ENCODE measurements at places on chromosomes 12 and 14.
A peak's percentile ranks its signal among the peaks of the same experiment; 100 is the strongest.

DNA sequence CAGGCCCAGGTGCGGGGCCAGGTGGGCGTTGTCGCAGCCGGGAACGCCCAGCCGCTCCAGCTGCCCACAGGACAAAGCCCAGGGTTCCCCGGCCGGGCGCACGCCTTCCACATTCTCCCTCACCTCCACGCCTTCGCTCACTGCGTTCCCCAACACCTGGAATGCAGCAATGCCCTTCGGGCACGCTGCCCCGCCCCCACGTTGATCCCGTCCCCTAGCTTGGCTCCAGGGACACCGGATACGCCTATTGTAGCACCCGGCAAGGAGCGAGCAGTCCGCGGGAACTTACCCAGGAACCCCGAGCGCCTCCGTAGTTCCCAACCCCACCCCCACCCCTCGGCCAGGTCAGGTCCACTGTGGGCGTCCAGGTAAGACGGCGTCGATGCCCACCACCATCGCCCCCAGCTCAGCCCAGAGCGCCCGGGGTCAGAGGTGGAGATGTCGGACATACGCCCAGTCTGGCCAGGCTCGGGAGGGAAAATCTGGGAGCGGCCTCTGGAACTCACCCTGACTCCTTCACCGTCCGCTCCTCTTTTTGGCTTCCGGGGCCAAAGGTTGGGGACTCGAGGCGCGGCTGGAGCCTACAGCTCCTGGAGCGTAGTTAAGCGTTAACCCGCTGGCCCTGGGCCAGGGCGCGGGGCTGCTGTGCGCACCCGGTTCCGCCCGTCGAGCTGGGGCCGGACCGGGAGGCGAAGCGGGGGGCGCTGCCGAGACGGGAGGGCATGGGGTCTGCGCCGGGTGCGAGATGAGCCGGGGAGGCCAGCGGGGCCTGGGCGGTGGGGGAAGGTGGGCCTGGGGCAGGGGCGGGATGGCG is 594 bp upstream of the CEP170B start:
- DNase-seq = no peak

- DNase-seq = no peak
These were observed 10.4 kb upstream of the ENDOU start for GRCh38 chr12:47735649-47736048.

- no peak for DNase-seq
These were observed 34.1 kb upstream of the SMOC1 start for GRCh38 chr14:69845050-69845581.

- no peak for DNase-seq
These were observed 251.9 kb upstream of the ATXN7L3B start for GRCh38 chr12:74285773-74286172.

DNA sequence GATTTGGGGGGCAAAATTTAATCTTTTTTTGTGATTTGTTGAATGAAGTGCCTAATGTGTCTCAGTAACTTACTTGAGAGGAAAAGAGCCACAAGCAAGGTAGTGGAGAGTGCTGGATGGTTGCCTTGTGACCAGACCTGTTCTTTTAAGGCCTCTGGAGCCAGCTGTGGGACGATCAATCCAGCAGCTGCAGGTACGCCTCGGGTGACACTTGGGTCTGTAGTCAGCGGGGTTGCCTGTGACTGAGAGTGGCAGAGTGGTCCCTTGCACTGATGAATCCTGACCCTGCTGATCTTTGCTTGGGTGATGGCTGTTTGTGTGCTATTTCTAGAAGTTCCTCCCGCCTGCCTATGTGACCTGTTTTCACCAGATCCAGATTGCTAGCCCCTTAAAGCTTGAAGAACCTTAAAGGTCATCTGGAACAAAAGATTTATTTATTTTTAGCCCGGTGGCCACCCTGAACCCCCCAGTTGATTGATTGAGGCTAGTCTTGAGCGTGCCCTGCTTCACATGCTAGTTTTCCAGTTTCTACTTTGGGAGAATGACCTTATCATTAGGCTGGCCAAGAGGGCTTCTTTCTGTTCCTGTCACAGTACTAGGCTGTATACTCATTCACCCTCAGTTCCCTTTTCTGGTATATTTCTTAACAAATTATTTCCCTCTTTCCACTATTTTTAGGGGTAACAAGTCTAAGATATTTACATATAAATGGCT is 23.2 kb downstream of the PRKCH start:
- no peak for DNase-seq

- no peak for DNase-seq
These were observed 48.2 kb downstream of the IQSEC3 start for GRCh38 chr12:114626-115211.

GRCh38 chr12:6380141-6381121 is 3.5 kb upstream of the LTBR start:
- no peak for DNase-seq

GRCh38 chr12:43069768-43070221 is 480.2 kb upstream of the PRICKLE1 start:
- DNase-seq = no peak

- peak; percentile 4 for DNase-seq
These were observed 114.6 kb downstream of the PPFIA2 start for GRCh38 chr12:81644503-81644902.

- no peak for DNase-seq
These were observed 7.1 kb downstream of the BCL11B start for GRCh38 chr14:99264691-99265450.

GRCh38 chr12:85996280-85996679 is 122.2 kb downstream of the NTS start:
- no peak for DNase-seq

DNA sequence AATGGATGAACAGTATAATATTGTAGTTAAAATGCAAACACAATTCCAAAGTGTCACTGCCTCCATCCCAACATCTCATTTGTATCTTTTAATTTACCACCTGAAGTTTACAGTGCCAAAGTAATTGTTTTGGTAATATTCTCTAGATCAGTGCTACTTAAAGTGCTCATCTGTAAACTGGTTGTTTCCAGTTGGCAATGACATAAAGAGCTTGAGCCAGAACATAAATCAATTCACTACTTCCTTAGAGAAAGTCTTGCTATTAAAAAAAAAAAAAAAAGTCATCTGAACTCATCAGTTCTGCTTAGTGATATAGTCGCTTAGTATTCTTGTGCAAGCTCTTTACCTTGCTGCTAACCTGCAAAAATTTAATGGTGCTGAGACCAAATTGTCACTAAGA is 16.4 kb downstream of the PLCZ1 start:
- no peak for DNase-seq

DNA sequence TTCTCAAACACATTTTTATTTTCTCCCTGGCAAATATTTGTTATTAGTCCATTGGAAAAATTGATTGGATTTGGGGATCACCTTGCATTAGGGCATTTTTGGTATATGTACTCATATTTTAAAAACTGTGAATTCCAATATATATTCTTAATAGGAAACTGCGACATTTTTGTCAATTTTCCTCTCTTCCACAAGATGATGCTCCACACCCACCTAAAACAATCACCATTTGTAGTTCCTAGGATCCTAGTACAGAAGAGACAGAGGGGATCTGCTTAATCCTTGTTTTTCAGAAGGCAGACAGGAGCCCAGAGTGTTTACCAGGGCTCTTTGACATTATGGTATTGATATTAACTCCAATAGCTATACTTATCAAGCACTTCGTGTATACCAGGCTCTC is 22.8 kb upstream of the OASL start:
- peak; percentile 10 for DNase-seq

DNA sequence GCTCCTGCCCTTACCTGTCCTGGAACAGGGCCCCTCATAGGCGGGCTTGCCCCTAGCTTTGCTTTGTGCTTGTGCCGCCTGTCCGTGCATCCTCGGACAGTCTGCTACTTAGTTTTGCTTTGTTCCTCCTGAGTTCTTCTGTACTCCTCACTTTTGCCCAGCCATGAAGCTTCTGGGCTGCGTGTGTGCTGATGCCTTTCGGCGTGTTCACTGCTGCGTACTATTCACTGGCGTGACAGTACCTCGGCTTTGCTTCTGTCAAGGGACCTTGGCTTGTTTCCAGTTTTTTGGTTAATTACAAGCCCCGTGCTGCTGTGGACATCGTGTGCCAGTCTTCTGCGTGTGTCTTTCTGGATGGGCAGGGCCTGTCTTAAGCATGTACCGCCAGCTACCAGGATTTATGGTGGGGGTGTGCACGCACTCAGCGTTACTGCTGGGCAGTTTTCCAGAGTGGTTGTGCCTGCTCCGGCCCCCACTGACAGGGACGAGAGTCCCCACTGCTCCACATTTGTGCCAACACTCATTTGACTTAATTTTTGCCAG is 2.5 kb downstream of the PACS2 start:
- DNase-seq = no peak

DNA sequence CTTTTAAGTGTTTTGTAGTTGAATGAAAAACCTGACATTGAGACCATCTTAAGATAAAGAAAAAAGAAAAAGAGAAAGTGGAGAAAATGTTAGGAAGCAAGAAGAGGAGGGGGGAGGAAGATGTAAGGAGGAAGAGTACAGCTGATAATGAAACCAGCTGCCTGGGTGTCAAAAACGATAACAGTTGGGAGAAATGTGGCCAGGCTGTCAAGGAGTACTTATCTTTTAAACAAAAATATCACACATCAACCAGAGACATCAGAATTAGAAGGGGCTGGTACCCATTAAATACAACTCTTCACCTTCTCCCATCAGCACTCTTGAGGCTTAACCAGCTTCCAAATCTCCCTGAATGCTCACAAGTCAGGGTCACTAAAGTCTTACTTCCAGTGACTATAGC is 4.5 kb downstream of the SLC11A2 start:
- no peak for DNase-seq

DNA sequence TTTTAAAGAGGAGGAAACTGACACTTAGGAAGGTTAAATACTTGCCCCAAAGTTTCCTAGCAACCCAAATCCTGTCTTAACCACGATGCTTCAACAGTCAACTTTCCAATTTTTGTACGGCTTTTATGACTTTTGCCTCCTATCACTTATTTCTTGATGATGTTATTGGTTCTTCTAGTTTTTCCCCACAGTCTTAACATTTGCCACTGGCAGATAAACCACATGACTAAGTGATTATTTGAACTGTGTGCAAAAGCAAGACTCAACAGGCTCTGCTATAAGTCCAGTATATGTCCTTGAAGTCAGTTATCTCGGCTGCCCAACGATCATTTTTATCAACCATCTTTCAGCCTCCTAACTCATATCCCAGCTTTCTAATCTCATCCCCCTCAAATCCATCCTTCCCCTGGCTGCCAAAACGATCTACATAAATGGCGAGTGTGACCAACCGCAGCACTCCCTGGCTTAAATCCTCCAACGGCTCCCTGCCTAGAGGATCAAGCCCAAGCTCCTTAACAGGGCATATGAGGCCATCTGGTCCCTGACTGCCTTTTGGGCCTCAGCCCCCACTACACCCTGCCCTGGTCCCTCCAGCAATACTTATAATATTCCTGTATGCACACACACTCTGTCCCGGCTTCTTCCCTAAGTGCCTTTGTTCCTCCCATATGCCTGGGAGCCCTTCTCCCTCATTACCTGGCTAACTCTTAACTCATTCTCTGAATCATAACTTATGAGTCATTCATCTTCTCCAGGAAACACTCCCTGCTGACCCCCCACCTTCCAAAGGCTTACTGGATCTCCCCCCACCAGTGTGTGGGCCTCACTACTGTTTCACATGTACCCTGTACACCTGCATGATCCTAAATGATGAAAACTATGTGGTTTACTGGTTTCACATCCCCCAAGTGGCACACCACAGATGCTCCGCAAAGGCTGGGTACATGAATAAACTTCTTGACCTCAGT is 8.8 kb downstream of the VPS37B start:
- DNase-seq = peak; percentile 7

GRCh38 chr12:112898380-112898779 is 8.4 kb upstream of the OAS1 start:
- DNase-seq = no peak

GRCh38 chr12:27981874-27982273 is 9.3 kb upstream of the PTHLH start:
- DNase-seq = no peak

Measured in GF-D8 (cell line).